ENCODE measurements at places on chromosomes 1 and 21.
A peak's percentile ranks its signal among the peaks of the same experiment; 100 is the strongest.

DNA sequence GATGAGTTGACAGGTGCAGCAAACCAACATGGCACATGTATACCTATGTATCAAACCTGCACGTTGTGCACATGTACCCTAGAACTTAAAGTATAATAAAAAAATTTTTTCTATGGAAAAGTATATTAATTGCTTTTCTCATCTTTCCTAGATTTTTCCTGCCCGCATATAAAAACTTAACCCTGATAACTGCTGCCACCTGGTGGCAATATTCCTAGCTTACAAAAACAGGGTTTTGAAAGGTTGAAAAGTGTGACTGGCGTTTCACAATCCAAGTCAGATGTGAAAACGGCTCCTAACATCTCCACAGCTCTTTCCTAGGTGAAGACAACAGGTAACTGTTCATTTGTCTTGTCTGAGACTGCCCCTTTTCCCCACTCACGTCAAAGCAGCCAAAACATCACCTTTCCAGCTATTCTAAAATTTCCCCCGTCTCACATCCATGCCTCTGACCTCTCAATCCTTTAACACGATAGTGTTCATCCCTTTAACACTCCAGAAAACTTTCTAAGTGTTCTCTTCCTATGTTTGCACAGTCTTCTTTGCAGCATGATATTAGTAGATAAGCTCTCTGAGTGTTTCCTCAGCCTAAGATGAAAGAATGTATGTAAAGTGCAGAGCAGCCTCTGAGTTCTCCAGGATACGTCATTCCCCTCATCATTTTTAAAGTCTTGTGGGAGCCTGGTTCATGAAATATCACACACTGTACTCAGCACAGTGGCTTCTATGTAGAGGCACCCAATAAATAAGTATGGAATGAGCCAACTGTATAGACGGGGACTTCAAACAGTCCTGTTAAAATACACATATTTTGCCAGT, 27.5 kb downstream of the OVGP1 start:
- DNase-seq, result peak; percentile 49

DNA sequence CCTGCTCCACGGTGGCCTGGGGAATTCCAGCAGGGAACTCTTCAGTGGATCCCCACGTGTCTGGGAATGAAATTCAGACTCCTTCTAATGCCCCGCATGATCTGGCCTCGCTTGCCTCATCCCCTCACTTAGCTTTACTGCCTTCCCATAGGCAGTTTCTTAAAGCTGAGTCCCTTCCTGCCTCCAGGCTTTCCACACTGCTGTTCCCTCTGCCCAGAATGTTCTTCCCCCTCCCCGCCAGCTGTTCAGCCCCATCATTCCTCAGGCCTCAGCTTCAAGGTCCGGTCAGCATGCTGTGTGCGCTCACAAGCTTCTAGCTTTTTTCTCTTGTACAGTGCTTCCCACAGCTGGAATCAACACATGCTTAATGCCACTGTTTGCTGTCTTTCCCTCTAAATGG, 54.9 kb upstream of the WASF2 start:
- no peak for DNase-seq

GRCh38 chr1:59214248-59215208, 82.4 kb upstream of the FGGY start:
- DNase-seq, result no peak

- no peak for DNase-seq
Measured at GRCh38 chr1:169212088-169212487, 105.6 kb downstream of the ATP1B1 start.

DNA sequence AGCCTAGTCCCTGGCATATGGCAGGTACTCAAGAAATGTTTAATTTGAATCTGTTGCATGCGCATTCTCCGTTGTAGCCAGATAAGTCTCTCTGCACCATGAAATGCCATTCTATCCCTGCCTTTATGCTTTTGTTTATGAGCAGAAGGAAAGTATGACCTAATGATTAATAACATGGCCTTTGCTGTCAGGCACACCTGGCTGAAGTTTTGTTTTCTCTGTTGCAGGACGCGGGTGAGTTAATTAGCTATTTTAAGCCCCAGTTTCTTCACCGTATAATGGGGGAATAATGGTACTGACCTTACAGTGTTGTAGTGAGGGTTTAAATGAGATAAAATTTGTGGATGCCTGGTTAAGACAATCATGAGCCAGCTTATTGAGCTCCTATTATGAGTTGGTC, 87.7 kb downstream of the ST6GALNAC3 start:
- no peak for DNase-seq

DNA sequence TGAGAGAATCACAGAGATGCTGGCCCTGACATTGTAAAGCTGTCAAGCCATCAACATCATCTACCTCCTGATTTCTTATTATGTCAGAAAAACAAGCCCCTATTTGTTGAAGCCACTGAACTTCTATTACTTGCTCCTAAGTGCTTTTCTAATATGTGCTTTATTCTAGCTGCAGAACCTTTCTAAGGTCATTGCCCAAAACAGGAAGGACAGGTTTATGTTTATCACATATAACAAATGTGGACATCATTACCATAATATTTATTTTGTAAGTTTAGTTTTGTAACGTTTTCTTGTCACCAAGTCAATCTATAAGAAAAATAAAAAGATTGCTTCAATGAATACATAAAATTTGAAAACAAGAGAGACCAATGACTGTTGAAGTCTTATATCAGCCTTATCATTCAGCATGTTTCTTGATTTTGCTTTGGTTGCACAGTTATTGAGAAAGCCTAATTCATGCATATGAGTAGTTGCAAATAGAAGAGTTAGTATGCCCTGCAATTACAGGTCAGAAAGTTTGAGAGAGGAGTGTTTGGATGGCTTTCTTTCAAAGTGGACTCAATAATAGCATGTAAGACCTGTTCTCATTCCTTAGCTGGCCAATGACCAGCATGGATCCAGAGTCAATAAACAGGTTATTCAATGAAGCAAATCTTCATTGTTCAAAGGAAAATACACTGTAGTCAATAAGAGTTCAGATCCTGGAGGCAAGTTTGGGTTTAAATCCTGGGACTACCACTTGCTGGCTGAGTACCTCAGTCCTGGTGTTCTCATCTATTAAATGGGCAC, 84.1 kb downstream of the MAB21L3 start:
- no peak for DNase-seq

DNA sequence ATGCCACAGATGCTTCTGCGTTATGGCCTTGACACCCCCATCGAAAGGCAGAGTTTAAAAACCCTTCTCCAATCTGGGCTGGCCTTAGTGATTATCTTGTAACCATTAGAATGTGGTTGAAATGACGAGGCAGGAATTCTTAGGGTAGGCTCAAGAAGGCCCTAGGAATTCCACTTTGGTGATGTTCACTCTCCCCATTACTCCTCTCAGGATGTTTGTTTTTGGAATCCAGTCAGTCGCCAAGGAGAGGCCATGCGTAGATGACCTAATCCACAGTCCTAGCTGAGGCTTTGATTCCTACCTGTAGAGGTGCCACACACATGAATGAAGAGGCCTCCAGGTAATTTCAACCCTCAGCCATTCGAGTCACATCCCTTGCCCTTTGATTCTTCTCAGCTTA, 318.2 kb downstream of the NEGR1 start:
- no peak for DNase-seq

GRCh38 chr1:62175568-62176179, 19.0 kb upstream of the L1TD1 start:
- peak; percentile 59 for DNase-seq

GRCh38 chr1:237677979-237678378, 212.7 kb downstream of the ZP4 start:
- peak; percentile 26 for DNase-seq

DNA sequence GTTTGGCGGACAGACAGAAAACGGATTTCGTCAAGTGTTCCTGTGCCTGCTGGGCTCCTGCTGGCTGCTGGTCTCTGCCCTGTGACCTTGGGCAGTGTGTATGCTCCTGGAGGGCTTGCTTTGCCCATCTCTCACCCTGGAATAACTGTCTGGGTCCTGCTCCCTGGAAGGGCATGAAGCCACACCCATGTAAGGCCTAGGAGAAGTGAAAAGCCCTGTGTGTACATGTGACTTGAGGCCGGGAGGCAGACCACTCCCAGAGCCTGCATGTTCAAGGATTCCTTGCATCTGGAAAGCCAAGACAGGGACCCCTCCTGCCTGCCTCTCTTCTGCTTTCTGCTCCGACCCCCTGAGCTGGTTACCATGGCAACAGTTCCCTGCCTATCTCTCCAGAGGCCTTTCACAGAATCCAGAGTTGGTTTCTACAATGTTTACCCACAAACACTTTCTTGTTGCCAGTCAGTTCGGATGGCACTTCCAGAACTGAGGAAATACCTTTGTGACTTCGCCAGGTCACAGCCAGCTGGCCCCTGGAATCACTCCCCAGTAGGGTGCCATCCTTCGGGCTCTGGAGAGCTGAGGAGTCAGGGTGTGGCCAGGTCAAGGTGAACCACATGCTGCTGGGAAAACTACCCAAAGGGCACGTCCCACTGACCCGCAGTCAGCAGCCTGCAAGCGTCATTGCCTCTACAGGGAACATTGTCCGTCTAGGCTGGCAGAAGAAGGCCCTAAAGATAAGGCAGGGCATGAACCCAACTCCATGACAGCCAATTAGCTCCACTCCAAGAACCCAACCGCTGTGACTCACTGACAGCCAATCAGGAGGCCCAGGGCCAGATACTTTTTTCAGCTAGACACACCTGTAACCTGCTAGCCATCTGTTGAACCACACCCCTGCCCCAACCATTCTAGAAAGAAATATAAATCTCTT, 14.7 kb upstream of the GPR37L1 start:
- no peak for DNase-seq

GRCh38 chr1:39633422-39633821, 6.0 kb downstream of the HEYL start:
- no peak for DNase-seq

- peak; percentile 53 for DNase-seq
Measured at GRCh38 chr21:21232320-21232719, 234.1 kb downstream of the NCAM2 start.
